ENCODE measurements at places on chromosomes 2 and 18.

GRCh38 chr2:54079331-54079730 lies 36.1 kb upstream of the ACYP2 start:
- no peak for DNase-seq

- peak; percentile 34 for DNase-seq
Observed at GRCh38 chr2:45293182-45293581, 283.9 kb upstream of the SIX2 start.

- no peak for DNase-seq
Observed at GRCh38 chr2:109407276-109408042, 206.3 kb downstream of the SEPTIN10 start.

DNA sequence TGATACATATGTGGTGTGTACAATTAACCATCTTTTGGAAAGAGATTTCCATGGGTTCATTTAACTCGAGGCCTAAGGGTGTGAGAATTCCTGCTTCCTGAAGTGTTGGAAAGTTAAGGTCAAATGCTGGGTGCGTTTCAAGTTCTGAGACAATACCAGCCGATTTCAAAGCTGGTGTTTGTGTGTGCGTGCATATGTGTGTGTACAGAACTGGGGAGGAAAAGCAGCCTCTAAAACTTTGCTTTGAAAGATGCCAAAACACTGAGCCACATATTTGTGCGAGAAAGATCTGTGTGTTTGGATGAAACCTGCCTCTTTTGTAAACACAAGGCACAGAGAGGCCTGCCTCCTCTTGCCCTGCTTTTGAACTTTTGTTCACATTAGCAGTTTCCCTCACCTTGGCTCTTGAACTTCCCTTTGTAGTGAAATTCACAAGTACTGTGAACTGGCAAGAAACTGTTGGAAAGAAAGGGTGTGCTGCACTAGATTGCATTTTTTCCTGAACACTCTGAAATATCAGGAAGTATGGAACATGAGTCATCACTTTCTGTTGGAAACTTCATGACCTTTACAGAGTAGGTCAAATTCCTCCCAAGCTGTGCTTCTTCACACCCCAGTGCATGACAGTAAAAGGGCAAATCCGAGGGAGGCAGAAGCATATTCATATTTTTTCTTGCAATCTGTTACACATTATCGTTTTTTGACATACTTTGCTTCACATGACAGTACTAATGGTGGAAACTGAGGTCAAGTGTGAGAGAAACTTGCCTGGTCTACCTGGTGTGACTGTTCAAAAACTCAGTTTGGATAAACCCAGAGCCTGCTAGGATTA lies 20.0 kb upstream of the CAVIN2 start:
- DNase-seq = peak; percentile 96

- DNase-seq = no peak
Observed at GRCh38 chr2:7766978-7767565, 849.9 kb downstream of the RNF144A start.

All from fibroblast of upper back skin (primary cell).